ENCODE measurements at places on chromosomes 6 and 20.

DNA sequence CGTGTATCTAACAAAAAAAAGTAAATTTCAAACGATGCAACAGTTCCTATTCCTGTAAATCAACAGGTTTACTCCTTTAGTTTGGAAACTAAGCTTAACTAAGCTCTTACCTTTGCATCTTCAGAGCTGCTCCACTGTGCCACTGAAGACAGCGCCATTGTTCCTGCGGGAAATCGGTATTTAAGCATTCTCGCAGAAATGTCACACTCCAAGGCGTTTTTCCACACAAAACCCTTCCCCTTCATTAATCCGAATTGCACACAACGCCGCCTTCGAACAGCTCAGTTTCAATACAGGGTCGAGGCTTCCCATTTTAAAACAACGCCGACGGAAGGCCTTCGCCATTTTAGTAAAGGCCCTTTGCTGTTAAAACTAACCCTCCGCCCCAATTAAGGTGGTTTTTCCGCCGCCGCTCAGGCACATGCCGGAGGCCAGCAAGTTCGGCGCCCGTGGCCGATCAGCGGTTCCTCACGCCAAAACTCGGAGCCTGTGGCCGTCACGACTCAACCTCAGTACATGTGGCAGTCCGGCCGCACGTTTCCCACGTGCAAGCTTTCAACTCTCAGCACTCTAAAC lies 35.4 kb upstream of the SYNCRIP start:
- no peak for DNase-seq

- no peak for DNase-seq
Measured at GRCh38 chr20:25376886-25377285, 13.7 kb downstream of the ABHD12 start.

GRCh38 chr20:10919396-10920140 lies 245.8 kb upstream of the JAG1 start:
- no peak for DNase-seq

- DNase-seq = no peak
Measured at GRCh38 chr6:133277900-133278545, 36.9 kb downstream of the EYA4 start.

DNA sequence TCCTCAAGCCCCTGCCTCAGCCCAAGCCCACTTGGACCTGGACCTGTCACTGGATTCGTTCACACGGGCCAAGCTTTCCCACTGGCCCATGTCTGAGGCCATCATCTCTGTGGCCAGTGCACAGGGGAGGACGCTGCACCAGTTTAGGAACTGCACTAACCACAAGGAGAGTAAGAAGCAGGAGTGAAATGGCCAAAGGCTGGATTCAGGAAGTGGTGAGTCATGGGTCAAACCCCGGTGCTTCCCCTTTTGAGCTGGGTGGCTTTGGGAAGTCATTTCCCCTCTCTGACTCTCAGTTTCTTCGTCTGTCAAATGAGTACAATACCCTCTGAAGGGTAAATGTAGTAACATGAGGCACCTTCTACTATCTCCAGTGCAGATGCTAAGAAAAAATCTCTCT lies 87.9 kb downstream of the CD40 start:
- no peak for DNase-seq

DNA sequence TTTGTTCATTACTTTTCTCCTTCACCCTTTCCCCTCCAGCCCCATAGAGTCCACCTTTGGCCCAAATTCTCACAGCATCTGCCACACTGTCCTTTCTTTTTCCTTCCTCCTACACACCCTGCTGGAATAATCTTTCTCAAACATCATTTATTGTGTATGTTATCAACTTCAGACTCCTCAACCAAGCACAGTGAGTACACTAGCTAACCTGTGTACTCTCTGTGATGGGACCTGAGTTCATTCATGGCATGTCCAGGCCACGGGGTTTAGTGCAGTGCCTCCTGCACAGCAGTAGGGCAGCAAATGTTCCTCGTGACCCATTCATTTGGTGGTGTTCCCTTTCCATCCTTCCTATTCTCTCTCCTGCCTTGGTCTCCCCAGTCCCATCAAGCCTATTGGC lies 7.1 kb upstream of the ARMC12 start:
- DNase-seq = no peak

DNA sequence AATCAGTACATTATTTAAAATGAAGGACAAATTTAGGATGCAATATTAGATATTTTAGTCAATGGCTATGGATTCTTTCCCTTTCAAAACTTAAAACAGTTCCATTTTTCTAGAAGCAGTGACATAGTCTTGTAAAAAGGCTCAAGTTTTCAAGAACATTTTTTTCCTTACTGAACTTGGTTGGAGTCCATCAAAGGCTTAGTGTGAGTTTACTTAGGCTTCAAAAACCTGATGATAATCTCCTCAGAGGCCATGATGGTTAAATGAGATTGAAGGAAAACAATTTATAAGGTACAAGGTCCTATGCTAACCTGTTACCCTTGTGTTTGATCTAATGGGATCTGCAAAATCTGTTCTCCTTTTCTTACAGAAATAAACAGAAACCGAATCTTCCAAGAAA lies 531.8 kb downstream of the UTRN start:
- no peak for DNase-seq

DNA sequence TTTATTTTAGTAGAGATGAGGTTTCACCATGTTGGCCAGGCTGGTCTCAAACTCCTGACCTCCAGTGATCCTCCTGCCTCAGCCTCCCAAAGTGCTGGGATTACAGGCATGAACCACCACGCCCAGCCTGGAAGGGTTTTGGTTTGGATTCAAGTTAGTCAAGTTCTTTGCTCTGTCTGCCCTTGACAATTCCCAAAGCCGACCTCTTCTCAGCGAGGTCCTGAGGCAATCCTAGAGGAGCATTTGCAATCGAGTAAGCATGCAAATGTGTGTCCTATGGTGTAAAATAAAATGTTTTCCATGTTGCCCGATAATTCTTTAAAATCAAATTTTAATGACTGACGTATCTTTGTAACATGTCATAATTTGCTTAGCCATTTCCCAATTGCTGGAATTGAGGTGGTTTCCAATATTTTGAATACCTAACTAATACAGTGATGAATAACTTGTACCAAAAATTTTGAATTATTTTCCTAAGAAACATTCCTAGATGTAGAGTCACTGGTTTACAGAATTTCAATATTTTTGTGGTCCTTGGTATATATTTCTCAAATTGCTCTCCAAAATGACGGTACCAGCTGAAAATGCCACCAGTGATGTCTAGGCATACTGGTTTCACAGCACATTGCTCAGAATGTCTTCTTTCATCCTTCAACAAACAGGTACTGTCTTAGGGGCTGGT lies 38.7 kb downstream of the GTF2H5 start:
- no peak for DNase-seq

GRCh38 chr6:158561321-158561884 lies 1.5 kb downstream of the TMEM181 start:
- no peak for DNase-seq

GRCh38 chr6:8238773-8239683 lies 136.7 kb upstream of the EEF1E1 start:
- no peak for DNase-seq

DNA sequence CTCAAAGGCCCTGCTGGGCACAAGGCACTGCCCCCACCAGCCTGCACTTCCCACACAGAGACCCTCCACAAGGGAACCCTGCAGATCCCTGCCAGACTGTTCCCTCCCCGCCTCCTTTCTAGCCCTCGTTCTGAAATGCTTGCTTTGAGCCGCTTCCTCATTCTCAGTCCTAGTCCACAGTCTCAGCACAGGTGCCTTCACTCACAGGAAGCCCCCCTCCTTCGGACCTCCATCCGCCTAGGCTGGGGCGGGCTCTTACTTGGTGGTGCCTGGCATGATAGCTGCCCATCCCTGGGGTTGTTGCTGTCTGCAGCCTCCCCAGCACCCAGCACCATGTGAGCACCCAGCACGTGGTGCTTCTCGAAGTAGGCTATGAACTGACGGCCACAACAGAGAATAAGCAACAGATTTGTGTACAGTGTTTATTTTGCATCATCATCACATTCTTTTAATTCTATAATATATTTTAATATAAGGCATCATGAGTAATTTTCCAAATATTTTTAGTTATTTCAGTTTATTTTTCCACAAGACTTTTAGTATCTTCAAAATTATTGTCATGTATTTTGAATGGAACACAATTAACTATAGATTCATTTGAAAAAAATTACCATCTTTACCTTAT lies 12.3 kb downstream of the CST5 start:
- no peak for DNase-seq

- DNase-seq = no peak
Measured at GRCh38 chr20:14113416-14113815, 118.1 kb downstream of the MACROD2 start.

- DNase-seq = peak; percentile 7
Measured at GRCh38 chr20:59518881-59519706, 85.2 kb upstream of the PHACTR3 start.

DNA sequence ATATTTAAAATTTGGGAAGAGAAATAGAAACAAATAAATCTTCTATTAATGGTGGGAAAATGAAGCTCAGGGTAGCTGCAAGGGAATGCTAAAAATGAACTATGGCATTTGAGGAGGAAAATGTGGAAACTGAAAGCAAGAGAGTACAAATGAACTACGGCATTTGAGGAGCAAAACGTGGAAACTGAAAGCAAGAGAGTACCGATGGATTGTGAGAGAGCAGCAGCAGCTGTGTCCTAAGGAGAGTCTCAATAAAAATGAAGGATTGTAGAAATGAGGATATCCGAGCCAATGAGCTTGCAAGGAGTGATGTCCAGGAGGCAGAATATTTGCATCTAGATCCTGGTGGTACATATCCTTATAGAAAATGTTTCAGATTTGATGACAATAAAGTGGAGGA lies 547.1 kb upstream of the ZNF337 start:
- no peak for DNase-seq

Data from hypothalamus (tissue), 51 donors.